ENCODE measurements at places on chromosomes 12 and 14.
A peak's percentile ranks its signal among the peaks of the same experiment; 100 is the strongest.

DNA sequence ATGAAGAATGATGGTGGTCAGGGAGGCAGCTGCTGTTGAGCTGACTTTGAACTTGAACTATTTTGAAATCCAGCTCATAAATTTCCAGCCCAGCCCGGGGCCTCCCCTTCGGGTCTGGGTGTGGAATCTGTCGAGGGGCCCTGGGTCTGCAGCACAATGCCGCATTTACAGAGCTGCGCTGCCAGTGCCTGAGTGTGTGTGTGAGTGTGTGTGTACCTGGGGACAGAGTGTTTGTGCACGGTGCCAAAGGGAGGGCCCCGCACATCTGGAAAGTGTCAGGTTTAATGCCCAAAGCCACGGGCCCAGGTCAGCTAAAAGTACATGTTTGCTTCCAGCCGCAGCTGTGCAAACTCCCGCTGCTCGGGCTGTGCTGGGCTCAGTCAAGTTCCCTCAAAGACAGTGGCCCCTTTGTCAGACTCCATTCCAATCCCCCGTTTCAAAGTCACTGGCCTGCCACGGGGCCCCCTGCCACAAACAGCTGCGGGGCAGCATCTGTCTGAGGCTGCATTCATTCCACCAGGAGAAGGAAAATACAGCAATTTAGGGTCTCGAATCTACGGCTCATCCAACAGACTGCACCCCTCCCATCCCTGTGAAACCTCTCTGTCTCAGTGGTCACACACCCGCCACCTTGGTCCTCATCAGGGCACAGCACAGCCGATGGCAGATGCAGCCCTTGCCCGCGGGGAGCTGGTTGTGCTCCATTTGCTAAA lies 16.3 kb upstream of the RFLNA start:
- no peak for DNase-seq

GRCh38 chr12:49043856-49044258 lies 16.7 kb downstream of the KMT2D start:
- DNase-seq = peak; percentile 85

GRCh38 chr14:82422230-82422629 lies 888.6 kb upstream of the SEL1L start:
- no peak for DNase-seq

DNA sequence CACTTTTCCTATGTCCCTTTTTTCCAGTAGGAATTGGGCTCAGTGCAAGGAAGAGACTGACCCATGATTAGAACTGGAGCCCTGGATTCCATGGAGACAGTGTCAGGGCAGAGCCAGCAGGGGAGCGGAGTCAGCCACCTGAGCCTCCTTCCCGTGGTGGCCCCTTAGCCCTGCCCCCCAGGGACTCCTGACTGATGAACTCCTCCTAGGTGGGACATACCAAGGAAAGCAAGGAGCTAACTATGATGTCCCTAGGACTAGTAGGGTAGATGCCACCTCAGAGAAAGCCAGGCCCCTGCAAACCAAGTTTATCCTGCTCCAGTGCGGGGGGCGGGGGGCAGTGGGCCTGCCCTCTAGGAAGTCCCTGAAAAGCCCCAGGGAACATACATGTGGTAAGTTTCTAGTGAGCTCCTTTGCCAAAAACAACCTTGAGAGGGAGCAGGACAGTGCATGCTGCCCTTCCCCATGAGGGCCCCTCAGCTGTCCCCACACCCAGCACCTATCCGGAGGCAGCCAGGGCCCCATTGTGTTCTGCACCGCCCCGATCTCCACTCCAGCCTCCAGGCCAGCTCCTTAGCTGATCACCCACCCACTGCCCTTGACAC lies 6.2 kb upstream of the COL2A1 start:
- no peak for DNase-seq

DNA sequence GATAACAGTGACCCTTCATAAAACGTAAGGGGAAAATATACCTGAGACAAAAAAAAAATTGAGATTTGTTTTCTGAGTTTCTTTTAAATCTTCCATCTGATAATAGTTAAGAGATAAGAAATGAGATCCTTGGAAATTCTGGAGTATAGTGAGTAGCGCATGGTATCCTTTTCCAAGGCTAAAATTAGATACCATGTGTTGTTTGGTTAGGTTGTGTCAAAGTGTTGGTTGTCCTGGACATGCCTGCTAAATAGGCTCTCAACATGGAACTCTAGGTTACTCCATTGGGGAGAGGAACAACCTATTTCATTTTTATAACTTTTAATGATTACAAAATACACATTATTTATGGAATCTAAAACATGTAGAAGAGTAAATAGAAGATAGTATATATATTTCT lies 14.8 kb downstream of the PYGL start:
- DNase-seq = no peak

DNA sequence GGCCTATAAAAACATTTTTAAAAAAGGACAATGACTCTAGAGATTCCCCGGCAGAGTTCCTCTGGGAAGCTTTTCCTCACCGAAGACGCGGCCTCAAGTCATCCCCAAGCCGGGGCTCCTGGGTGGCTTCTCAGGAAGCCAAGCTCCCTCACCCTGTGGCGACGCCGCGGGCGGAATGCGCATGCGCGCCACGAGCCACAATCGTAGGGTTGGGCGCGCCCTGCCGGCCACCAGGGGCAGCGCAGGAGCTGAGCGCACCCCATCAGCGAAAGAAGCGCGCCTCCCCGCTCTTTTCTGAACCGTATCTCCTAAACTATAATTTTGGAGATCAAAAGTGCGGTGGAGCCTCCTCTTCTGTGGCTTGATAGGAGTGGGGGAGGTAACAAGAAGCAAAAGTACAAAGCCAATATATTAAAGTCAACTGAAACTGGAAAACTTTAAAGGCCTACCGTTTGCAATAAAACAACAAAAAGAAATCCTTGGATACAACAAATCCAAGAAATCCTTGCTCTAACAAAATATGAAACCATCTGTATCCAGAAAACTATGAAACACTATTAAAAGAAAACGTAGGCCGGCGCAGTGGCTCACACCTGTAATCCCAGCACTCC lies 17.4 kb upstream of the CHFR start:
- DNase-seq = peak; percentile 72

DNA sequence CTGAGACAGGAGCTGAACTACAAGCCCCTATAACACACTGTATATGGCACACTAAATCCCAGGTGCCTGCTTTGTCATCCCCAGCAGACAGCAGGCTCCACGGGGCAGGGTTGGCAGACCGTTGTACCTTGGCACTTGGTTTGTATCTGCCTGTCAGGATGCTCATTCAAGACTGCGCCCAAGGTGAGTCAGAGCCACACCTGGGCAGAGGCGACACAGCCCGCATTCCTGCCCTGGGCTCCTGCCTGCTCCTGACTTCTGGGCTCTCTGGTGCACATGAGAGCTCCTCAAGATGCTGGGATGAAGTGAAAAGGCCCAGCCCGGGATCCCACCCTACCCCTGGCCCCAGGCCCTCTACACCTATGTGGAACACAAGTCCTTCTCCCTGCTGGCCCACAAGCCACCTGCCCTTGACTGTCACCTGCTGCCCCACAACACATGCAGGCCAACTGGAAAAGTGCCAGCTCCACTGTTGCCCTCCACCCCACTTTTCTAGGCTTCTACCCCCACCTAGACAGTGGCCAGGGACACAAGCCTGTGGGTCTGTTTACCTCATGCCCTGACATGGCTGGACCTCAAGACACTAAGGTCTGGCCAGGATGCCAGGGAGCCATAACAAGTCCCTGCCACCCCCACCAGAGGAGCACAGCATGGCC lies 30.8 kb upstream of the PNMA1 start:
- no peak for DNase-seq

DNA sequence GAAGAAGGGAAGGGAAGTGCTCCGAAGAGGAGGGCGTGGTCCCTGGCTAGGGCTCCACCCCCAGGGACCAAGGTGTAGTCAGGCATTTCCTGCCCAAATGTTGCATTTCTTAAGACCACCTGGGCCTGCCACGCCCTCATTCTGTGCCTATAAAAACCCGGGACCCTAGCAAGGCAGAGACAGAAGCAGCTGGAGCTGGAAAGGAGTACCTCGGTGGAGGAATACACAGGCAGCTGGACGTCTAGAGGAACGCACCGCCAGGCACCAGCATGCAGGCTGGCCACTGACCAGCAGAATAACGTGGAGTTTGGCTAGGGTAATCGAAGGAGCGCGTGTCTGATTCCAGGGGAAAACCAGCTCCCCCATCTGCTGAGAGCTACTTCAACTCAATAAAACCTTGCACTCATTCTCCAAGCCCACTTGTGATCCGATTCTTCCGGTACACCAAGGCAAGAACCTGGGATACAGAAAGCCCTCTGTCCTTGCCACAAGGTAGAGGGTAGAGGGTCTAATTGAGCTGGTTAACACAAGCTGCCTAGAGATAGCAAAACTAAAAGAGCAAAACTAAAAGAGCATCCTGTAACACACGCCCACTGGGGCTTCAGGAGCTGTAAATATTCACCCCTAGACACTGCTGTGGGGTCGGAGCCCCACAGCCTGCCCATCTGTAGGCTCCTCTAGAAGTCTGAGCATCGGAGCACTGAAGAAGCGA lies 21.0 kb downstream of the CFL2 start:
- peak; percentile 24 for DNase-seq

GRCh38 chr12:62632411-62632918 lies 165.8 kb downstream of the MON2 start:
- DNase-seq = peak; percentile 44

DNA sequence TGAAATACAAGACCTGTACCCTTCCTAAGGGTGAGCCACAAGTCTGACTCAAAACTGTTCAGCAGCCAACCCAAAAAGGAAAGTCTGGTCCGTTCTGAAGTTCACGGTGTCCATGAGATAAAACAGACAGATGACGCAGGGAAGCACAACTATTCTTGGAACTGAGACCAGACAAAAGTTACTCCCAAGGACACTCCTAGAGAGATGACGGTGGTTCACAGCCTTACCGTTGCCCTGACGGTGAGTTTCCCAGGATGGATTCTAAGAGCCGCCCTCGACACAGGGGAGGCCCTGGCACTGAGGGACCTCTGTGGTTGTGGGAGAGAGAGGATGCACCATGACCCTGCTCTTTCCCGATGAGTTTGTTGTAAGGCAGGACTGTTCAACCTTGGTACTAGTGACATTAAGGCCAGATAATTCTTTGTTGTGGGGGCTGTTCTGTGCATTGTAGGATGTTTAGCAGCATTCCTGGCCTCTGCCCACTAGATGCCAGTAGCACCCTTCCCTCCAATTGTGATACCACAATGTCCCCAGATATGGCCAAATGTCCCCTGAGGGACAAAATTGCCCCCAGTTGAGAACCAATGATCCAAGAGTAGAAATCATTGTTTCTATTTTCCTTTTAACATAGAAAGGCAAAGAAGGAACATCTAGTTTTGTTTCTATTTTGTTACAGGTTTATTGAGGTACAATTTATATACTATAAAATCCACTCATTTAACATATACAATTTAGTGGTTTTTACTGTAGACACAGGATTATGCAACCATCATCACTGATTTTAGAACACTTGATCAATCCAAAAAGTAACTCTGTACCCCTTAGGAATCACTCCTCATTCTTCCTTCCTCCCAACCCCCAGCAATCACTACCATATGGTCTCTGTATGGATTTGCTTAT lies 23.0 kb downstream of the OR10P1 start:
- no peak for DNase-seq
